ENCODE measurements at places on chromosomes 16 and 17.

DNA sequence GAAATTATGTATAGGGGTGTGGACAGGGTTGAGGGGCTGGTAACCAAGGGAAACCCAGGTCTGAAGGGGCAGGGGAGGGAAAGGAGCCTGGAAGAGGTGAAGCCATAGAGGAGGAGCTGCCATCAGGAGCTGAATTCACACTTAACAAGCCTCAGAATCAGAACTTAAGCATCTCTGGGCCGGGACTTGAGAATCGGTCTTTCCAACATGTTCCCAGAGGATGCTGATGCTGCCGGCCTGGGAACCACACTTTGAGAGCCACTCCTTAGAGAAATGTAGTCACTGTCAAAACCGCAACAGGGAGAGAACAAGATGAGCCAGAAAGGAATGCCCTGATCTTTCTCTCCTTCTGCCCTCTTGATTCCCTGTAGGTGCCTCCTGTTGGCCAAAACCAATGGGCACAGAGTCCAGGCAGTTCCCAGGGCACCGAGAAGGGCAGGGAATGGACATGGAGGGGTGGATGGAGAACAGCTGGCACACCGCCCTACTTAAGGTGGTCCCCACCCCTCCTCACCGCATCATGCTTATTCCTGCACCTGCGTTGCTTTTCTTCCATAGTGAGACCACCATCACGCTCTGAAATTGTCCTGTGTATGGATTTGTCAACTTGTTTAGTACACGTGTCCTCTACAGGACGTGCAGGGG lies 88.5 kb downstream of the GSG1L start:
- DNase-seq, result no peak

GRCh38 chr16:48383877-48384519 lies 1.2 kb downstream of the SIAH1 start:
- DNase-seq, result no peak

- DNase-seq, result peak; percentile 63
These were observed 26.6 kb upstream of the KCNG4 start for GRCh38 chr16:84266451-84266850.

- no peak for DNase-seq
These were observed 76.6 kb downstream of the CLEC16A start for GRCh38 chr16:11020792-11021551.

DNA sequence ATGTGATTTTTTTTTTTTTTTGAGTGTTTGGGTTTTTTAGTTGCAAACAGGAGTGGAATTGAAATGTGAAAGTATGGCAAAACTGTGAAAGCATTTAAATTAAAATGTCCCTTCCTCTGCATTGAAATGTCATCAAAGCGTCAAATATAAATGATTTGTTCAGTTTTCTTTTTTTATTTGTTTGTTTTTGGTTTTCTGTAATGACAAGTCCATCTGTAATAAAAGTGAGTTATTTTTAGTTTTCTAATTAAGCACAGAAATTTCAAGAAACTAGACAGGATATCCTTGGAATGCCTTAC lies 1.9 kb upstream of the TOB1 start:
- DNase-seq, result no peak

DNA sequence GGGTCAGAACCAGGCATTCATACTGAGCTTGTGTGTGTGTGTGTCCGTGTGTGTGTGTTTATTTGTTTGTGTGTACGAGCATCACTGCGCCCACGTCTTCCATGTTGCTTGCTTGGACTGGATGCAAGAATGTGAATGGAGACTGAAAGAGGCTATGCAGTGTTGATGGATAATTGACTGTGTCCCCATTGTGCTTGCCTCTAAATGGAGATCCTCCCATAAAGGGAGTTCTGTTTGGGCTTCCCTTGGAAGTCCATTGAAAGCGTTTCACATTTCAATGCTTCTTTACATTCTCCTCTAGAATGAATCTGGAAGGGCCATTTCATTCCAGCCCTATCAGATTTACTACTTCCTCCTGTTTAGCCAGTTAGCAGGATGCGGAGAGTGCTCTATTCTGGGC lies 124.0 kb downstream of the GP2 start:
- DNase-seq, result no peak

DNA sequence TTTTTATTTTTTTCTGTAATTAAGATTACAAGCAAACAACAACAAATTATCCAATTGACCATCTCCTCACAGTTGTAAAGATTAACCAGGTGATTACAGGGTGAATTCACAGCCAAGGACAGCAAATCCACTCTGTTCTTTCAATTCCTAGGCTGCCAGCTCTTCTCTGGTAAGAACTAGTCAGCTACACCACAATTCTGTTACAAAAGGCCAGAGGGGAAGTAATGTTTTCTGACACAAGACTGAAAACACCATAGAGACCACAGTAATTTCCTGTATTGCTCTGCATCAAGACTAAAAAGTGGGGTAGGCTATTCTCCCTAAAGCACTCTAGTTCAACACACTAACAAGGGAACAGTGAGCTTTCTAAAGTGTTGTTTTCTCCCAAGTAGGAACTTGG lies 10.6 kb downstream of the CA10 start:
- no peak for DNase-seq

GRCh38 chr16:70665806-70666735 lies 19.7 kb downstream of the IL34 start:
- DNase-seq, result no peak

- DNase-seq, result no peak
These were observed 415.0 kb upstream of the HSBP1 start for GRCh38 chr16:83392743-83393142.

DNA sequence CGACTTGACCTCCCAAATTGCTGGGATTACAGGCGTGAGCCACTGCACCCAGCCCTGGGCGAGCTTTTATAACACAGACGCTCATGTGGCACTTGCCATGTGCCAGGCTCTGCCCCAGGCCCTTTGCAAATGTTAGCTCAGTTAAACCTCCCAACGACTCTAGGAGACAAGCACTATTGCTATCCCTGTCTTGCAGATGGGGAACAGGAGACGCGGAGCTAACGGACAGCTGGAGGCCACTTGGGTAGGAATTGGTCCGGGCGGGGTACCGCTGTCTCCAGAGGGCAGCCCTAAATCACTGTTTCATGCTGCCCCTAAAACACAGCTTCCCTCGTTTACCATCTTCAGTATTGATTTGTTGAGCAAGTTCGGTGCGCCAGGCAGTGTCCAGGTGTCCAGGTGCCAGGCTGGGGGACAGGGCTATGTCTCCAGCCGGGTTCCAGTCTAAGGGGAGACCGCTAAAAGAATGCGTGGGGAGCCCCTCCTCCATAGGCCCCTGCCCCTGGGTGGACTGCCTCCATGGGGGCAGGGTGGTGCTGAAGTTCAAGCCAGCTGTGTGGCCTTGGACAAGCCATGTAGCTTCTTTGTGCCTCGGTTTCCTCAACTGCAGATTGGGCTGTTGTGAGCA lies 23.7 kb downstream of the TMEM235 start:
- no peak for DNase-seq

DNA sequence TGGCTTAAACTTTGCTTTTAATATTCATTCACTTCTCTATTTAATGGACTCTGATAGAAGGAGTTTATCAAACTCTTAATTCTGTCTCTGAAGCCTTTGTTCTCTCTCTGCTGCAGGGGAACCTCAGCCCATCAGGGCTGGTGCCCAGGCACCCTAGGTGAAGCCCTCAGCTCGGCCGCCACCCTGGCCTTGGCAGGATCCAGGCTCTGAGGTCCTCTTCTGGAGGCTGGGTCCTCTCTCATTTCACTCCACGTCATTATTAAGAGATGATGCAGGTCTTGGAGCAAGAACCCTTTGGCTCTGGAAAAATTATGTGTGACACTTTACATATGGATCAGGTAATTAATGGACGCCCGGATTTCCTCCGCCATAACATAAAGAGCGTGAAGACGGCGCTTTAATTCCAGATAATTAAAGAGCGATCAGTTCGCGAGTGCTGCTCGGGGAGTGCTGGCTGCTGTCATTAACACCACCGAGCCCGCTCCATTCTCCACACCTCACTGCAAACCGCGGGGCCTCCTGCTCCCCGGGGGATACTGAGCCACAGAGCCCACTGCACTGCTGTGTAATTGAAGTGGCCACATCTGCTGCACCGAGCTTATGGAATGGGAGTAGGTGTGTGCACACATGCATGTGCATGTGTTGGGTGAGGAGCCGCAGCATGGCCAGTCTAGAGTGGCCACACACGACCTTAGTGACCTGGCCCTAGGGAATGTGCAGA lies 259.4 kb upstream of the TNRC6C start:
- DNase-seq, result no peak

GRCh38 chr16:27181019-27181790 lies 22.1 kb upstream of the KDM8 start:
- DNase-seq, result no peak

GRCh38 chr17:19762515-19762961 lies 14.4 kb upstream of the ALDH3A1 start:
- peak; percentile 60 for DNase-seq

- DNase-seq, result no peak
These were observed 94.9 kb downstream of the TMEM132E start for GRCh38 chr17:34673995-34674890.

DNA sequence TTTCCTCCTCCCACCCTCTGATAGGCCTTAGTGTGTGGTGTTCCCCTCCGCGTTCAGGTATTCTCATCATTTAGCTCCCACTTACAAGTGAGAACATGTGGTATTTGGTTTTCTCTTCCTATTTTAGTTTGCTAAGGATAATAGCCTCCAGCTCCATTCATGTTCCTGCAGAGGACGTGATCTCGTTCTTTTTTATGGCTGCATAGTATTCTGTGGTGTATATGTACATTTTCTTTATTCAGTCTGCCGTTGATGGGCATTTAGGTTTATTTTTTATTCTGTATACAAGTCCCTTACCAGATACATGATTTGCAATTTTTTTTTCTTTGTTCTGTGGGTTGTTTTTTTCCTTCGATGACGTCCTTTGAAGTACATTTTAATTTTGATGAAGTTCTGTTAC lies 18.8 kb upstream of the CDK5R1 start:
- DNase-seq, result no peak

DNA sequence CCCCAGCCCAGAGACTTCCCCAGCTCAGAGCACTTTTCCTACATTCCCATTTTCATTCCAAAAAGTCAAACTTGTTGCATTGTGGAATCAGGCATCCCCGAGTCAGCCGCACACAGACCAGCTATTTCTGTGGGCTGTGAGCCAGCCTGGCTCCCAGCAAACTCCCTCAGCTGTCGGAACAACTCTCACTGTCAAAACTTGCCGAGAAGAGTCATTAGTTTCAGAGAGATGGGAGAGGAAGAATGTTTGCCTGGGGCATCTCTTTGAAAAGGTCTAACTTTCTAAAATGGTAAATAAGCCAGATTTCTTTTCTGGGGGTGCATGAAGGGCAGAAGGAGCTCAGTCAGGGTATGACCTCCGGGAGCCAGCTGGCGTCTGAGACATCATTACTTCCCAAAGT lies 280.0 kb downstream of the TMEM114 start:
- DNase-seq, result no peak

- DNase-seq, result no peak
These were observed 29.5 kb downstream of the RNF43 start for GRCh38 chr17:58387834-58388233.

DNA sequence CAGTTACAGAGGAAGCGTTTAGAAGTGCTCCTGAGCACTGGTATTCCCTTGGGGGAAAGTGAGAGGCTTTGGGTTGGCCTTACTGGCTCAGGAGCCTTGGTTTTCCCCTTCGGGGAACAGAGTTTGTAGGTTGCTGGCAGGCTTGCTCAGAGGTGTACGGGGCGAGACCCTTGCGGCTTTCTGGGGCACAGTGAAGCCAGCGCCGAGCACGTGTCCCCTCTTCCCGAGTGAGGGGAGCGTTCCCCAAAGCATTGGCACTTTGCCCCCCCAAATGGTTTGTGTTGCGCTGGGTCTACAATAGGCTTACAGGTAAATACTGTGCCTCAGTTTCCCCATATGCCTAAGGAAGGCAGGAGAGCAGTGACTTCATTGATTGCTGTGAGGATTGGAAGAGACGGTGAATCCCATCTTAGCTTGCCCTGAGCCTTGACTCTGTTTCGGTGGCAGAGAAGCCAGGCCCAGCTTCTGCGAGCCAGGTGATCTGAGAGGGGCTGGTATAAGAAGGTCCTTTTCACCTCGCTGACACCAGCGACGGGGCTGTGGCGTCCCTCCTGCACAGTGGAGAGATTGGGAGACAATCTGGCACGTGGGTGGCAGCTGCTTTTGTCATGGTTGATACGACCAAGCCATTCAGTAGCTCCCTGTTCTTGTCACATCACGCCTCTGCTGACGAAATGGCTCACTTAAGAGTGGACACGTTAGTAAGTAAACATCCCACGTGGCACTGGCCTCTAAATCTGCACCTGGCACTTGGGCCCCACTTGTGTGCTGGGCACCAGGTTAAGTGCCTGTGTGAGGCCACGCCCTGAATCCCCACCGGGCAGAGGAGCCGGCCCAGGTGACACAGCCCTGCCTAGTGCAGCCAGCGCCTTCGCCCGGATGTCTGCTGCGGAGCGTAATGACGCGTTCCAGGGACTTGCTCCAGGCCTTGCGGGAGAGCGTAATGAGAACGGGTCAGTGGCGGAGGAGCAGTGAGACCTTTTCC lies 55.0 kb downstream of the MEAK7 start:
- no peak for DNase-seq

GRCh38 chr17:16512011-16512410 lies 20.0 kb upstream of the LRRC75A start:
- DNase-seq, result no peak

DNA sequence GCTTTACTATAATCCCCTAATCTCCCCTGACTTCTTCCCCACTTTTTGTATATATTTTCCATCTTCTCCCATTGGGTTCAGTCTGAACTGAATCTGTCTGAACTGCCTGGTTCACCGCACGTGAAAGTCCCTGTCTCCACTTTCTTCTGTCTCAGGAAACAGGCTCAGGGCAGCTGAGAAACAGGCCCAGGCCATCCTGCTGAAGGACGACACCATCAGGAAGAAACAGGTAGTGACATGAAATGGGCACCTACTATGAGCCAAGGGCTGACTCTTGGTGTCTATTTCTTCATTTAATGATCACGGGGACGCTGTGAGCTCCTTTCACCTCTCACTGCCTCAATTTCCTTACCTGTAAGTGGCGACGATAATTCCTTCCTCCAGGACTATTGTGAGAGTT lies 90.5 kb upstream of the HSBP1 start:
- no peak for DNase-seq

GRCh38 chr17:31269578-31269983 lies 27.5 kb downstream of the OMG start:
- peak; percentile 99 for DNase-seq

GRCh38 chr16:55076053-55076452 lies 145.4 kb downstream of the IRX5 start:
- no peak for DNase-seq

- DNase-seq, result no peak
These were observed 7.1 kb upstream of the GP2 start for GRCh38 chr16:20334396-20334795.

DNA sequence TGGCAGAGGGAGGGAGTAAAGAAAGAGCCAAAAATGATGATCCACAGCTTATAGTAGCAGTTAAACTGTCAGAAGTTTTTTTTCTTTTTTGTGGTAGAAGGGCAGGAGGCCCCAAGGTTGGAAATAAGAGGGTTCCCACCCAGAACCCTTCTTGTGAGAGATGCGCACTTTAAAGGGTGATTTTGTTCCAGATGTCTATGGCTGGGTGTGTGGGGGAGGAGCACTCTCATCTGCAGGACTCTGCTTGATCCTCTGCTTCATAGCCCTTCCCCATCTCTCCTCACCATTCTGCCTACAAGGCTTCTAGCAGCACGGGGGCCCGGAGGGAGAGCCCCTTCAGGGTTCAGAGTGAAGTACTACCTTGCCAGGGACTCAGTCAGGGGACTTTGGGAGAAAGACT lies 6.4 kb downstream of the ATXN1L start:
- DNase-seq, result no peak

- DNase-seq, result peak; percentile 5
These were observed 25.9 kb upstream of the LYRM9 start for GRCh38 chr17:27919079-27919478.

GRCh38 chr16:6190776-6191175 lies 1093.2 kb upstream of the EEF2KMT start:
- no peak for DNase-seq

Data from fibroblast of mammary gland (primary cell).